Camera-type eye (tissue), 1 donor: ENCODE measurements at places on chromosomes 7 and 10. TPM values are rescaled to one million over a fixed set of nuclear protein-coding genes. Genes with fewer than 3 reads are reported as not detected.

Gene TMEM213
- total RNA-seq: not detected

Gene TEX36
- total RNA-seq: not detected

Gene SEC31B
- total RNA-seq: 8.2 TPM

Gene ABI1
- 54.2 TPM for total RNA-seq

Gene PTN
- 162 TPM for total RNA-seq

Gene SH2D4B
- total RNA-seq: not detected

Gene PRR15
- total RNA-seq: not detected

Gene SPDYE11
- not detected for total RNA-seq

Gene PHKG1
- 4.7 TPM for total RNA-seq

Gene HGF
- total RNA-seq: 10.9 TPM
